Neural crest cell (in vitro differentiated cells): ENCODE measurements at places on chromosomes 2 and 18.

DNA sequence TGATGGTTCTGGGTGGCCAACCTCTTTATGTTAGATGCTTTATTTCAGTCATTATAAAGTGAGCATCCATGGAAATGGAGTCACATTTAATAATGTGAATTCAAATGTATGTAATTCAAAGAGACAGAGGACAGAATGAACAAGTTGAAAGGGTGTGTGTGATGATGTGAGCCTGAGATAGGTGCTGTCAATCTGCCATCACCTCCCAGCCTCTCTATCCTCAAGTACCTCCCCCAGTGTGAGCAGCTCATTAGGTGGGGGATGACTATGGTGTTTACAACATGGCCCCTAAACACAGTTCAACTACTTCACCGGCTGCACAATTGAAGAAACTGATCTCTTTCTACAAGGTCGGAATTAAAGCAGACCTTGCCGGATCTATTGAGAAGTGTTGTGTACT, 74.7 kb upstream of the IGFBP5 start:
- no peak for DNase-seq

DNA sequence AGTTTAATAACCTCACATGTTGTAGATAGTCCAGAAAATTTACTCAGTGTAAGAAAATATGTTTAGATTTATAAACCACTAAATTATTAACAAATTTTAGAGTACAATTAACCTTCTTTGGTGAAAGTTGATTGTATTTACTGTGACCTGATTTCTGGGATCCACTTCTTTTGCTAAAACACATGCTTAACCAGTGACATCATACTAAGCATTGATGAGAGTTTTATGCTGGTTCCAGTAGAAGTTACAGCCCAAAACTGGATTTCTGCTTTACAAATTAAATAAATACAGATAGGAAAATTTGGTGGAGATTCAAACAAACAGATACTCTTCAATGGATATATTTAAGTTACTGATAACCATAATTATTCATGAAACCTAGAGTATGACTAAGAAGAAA, 40.9 kb downstream of the RBBP8 start:
- DNase-seq = no peak

DNA sequence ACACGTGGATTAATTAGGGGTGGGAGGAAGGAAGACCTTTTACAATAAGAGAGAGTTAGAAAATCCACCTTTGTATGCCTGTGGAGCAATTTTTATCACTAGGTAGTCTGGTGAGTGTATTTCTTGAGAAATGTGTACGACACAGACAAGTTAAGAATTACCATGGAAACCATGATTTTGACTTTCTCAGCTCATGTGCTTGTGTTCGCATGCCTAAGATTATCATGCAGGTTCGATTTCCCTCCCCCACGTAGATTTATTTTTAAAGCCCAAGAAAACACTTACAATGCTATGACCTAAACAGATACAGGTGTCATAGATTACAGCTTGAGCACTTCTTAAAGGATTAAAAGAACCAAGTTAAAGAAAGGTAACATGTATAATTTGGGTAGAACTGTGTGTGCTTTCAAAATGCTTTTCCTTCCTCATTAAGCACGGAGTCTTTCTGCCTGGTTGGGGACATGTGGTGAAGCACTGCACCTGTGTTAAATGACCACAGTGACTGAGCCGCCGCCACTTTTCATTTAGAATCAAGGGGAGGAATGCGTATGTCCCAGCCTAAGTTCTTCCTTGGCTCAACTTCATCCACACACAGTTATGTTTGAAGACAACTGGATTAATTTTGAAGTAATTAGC, 16.6 kb downstream of the SERTAD2 start:
- DNase-seq = no peak

- DNase-seq = no peak
Observed at GRCh38 chr18:58132595-58133261, 88.7 kb downstream of the NEDD4L start.

DNA sequence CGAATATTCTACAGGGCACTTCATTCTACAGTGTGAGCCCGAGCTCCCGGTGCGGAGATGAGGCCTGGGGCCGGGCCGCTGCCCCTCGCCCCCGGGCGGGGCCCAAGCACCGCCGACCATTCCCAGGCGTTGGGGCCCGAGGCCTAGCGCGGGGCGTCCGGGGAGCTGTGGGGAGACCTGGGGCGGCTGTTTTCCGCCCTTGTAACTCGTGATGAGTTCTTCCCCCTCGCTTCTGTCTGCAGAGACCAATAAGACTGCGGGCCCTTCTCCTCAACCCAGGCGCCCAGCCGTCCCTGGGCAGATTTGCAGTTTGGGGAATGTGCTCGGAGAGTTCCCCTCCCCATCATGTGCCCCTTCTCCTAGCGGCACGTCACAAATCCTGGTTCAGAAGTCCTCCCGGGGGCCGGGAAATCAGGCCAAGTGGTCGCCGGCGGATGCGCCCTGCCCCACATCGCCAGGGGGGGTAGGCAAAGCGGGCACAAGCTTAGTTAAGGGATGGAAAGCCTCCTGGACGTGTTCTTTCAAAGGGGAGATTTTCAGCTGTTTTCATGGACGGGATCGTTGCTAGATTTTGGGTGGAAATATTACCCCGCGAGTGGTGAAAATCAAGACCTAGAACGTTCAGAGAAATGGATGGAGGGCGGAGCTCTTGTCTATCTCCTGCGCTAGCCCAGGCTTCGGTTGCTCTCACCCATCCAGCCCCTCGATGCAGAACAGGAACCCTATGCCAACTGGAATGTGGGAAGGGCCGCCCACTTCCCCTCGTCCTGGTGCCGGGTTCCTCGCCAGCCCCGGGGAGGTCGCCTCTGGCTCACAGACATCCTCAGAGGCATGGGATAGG, 18.8 kb upstream of the HAAO start:
- peak; percentile 41 for DNase-seq

DNA sequence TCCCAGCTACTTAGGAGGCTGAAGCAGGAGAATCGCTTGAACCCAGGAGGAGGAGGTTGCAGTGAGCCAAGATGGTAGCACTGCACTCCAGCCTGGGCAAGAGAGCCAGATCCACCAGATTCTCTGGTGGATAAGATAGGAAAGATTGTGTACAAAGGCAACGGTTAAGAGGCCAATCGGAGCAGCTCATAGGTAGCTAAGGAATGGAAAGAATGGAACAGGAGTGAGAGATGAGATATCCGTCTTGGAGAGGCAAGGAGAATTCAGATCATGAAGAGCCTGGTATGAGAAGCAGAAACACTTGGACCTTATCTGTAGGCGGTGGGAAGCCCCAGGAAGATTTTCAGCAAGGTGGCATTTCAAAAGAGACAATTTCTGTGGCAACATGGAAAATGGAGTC, 27.1 kb downstream of the TTR start:
- DNase-seq = no peak

GRCh38 chr2:118056165-118056534, 32.1 kb upstream of the INSIG2 start:
- DNase-seq = no peak

GRCh38 chr2:62014102-62014501, 108.6 kb downstream of the COMMD1 start:
- no peak for DNase-seq

GRCh38 chr2:144759746-144760145, 239.8 kb upstream of the ZEB2 start:
- DNase-seq = no peak

DNA sequence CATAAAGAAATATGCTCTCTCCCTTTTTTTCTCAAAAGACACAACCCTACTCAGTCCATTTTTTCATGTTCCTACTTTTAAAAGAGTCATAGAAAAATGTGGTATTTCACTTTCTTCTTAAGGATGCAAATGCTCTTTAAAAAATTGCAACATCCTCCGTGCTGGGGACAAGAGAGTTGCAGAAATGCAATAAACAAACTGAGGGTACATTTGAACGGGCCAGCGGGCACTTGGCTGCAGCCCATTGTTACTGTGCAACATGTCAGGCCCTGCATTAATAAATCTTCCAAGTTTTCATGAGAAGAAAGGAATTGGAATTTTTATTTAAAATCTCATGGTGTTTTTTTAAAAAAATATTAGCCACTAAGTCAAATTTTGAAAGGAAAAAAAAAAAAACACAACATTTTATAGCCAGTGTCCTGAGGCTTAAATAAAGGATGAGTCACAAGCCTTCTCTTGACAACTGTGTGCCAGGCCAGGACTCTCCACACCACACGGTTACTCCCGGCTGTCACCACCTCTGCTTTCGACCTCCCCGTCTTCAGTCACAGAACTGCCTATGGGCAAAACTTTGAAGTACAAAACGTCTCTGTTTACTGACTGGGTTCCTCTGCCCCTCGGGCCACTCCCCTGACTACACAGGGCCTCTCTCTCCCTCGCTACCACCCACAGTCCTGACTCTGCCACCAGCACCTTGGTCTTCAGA, 57.5 kb upstream of the MFF start:
- no peak for DNase-seq

DNA sequence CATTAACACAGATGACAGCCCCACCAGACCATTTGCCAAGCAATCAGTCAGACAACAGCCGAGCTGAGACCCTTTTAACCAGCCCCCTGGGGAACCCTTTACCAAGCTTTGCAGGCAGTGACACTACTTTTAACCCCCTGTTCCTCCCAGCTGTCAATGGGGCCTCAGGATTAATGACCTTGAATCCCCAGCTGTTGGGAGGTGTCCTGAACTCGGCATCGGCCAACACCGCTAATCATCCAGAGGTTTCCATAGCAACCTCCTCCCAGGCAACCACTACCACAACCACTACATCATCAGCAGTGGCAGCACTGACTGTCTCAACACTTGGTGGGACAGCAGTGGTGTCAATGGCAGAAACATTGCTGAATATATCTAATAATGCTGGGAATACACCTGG, 160.9 kb upstream of the EPC2 start:
- DNase-seq = peak; percentile 12

DNA sequence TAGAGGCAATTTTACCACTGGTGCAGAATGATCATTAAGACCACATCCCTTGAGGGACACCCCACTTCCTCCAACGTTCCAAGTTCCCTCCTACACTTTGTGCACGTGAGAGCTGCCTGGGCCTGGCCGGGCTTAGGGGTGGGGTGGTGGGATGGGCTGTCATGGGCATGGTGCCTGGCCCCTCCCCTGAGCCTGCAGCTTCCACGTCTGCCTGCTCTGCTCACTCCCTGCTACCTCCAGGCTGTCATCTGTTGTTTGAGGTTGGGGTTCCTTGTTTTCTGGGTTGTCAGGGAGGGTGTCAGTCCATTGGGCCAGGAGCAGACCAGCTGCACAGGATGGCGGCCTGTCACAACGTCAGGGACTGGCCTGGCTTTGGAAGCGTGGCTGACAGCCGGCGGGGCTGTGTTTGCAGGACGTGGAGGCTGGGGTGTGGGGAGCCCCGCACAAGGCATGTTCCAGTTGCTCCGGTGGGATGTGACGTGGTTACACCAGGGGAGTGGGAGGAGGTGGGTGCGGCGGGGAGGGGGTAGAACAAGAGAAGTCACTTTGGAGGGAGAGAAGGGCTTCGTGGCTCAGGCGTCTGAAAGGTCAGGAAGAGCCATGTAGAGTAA, 72.3 kb downstream of the RTP5 start:
- DNase-seq = no peak

GRCh38 chr18:23068011-23068410, 67.3 kb upstream of the CABLES1 start:
- DNase-seq = no peak

DNA sequence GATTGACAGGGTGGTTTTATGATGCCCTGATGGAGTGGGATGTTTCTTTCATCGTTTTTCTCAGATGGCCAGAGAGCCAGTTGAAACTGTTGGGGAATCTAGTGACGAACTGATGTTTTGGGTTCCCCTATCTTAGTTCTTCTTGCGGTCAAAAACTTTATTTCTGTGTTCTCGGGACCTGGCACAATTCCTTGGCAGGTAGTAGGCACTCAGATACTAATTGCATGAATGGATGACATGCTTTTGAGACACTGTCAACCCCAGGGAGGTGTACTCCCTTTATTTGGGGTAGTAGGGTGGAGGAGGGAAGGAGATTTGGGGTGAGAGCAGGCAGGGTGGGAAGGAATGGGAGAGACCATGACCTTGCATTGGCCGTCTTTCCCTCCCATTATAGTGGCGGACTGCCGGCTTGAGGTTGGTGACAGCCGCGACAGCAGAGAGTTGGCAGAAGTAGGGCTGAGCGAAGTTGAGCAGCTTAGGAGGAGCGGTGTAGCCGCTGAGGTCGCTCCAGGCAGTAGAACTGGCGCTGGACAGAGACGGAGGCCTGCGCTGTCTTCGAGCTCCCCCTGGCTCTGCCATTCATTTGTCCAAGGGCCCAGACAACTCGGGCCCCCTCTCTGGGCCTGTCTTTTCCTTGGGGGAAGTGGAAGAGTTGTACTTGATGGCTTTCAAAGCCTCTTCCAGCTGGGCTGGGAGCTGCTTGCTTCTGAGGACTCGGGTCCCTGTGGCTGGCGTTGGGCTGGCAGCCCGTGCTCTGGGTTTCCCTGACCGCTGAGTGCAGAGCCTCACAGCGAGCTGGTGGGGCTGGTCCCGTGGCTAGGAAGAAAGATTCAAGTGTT, 2.6 kb downstream of the TET3 start:
- DNase-seq = peak; percentile 14

- no peak for DNase-seq
Observed at GRCh38 chr2:85582492-85582891, 1.7 kb upstream of the VAMP5 start.

DNA sequence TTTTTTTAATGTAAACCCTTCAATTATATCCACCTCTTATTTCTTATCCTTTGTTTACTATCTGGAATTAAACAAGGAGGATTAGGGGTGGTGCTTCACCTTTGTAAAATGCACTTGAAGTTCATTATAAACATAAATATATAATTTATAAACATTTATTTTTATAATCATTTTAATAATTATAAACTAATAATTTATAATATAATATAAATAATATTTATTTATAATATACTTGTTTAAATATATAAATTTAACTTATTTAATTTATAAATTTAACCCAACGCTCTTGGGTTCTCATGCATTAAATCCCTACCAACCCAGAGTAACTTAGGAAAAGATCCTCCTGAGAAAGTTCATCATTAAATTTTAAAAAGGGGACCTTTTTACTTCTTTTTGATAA, 452.5 kb downstream of the PTPRM start:
- DNase-seq = no peak

DNA sequence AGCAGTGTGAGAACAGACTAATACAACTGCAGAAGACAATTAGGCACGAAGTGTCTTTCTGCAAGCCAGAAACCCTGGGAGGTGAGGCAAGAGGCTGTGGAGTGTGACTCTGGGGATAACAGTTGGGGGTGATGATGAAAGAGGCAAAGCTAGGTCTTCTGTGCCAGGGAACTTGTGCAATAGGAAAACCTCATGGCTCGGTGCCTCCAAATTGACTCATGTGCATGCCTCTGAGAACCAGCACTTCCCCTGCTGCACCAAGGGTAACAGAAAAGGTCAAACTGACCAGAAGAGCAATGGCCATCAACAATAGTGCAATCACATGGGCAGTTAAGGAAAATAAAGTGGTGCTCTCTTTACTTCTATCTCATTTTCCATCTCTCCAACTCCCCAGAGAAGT, 136.4 kb downstream of the SCG2 start:
- DNase-seq = no peak

DNA sequence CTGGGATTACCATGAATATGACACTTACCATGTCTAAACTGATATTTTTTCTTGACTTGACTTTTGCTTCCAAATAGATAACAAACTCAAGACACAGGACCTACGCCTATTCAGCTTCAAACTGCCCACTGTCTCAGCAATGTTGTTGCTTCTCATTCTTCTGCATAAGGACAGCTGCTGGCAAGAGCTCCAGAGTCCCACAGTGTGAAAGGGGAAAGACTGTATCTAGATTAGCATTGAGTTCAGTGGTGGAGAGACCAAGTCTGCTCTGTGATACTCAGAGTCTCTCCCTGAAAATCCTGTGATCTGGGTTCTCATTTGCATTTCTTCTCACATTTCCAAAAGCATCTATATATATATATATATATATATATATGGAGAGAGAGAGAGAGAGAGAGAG, 247.9 kb upstream of the NT5C1B start:
- DNase-seq = no peak
